ENCODE measurements at places on chromosomes 4 and X.

DNA sequence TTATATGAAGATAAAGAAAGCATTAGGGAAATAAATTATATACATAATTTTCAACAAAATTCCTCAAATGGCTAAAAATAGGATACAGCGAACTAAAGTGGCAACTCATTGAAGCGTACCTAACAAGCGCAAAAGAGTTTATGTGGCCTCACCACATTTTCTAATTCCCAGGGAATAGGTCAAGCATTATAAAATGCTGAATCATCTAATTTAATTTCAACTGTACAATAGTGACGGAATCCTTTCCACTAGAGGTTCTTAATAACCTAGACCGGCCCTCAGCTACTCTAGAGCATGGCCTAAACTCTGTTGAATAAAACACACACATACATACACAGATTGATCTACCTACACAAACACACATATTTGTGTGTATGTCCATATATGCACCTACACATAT is 29.1 kb downstream of the CXXC4 start:
- no peak overlapping the region for H3K27ac ChIP-seq
- H3K4me3 ChIP-seq, result no peak overlapping the region
- DNase-seq, result no peak
- no peaks in the 10 kb centered on the region for H3K4me1 ChIP-seq
- peaks cover 4% of the 10 kb centered on the region for H3K27me3 ChIP-seq

- H3K27me3 ChIP-seq, result peaks cover 2% of the 10 kb centered on the region
- no peaks in the 10 kb centered on the region for H3K4me1 ChIP-seq
- H3K27ac ChIP-seq, result no peak overlapping the region
- H3K36me3 ChIP-seq, result no peaks in the 10 kb centered on the region
These were observed 77.4 kb upstream of the PRSS48 start for GRCh38 chr4:151199319-151200190.

DNA sequence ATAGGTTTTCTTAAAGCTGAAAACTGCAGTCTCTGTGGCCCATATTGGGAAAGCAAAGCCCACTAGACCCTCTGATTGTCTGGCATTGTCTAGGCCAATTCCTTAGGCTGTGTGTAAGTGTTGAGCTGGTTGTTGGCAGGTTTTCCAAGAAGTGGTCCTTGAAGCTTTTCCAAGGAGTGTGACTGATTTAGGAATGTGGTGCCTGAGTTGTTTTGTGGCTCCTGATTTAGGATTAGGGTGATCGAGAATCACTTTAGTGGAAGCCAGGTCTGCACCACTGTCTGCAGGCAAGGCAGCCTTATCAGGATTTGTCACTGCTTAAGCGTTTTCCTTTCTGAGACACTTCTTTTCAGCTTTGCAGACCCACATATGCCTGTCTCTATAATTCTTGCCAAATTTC is 339.0 kb upstream of the DDX53 start:
- no peak overlapping the region for H3K27ac ChIP-seq
- no peak overlapping the region for H3K4me3 ChIP-seq
- no peaks in the 10 kb centered on the region for H3K4me1 ChIP-seq
- H3K27me3 ChIP-seq, result no peaks in the 10 kb centered on the region
- no peak for DNase-seq

- H3K27ac ChIP-seq, result no peak overlapping the region
- DNase-seq, result no peak
- H3K27me3 ChIP-seq, result no peaks in the 10 kb centered on the region
- no peaks in the 10 kb centered on the region for H3K4me1 ChIP-seq
These were observed 14.3 kb upstream of the AWAT1 start for GRCh38 chrX:70219938-70220764.

GRCh38 chr4:7679406-7680040 is 244.8 kb upstream of the PSAPL1 start:
- no peak overlapping the region for H3K27ac ChIP-seq
- peaks cover 10% of the 10 kb centered on the region for H3K27me3 ChIP-seq
- H3K36me3 ChIP-seq, result no peaks in the 10 kb centered on the region
- no peak overlapping the region for H3K4me3 ChIP-seq
- no peaks in the 10 kb centered on the region for H3K4me1 ChIP-seq
- no peak for DNase-seq

DNA sequence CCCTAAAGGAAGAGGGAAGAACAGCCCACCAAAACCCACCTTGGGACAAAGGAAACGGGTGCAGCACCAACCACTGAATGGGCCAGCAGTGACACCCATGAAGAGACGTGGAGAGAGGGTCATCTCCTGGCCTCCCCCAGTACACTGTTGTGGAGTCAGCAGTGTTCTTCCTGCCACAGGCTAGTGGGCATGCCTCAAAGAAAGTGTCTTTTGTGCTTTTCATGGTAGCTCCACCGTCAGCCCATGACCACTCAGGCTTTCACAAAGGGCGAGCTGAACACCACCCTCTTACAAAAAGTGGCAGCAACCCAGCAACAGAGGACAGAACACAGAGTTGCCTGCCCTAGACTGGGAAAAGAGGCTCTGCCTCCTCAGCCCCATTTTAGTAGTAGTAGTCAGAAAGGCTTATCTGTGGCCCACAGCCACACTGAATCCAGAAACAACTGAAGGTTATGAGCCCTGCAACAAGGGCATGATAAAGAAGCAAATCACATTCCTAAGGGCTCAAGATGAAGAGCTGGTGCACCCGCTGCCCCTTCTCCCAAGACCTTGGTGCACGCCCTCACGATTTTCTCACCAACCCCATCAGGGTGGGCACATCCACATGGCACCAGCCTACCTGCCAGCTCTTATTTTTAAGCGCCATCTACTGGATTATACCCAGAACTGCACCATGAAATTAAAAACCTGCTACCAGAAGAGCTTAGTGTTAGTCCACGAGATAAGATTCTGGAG is 53.1 kb downstream of the RAB28 start:
- no peak for DNase-seq
- no peak overlapping the region for H3K4me3 ChIP-seq
- H3K4me1 ChIP-seq, result peaks cover 33% of the 10 kb centered on the region
- no peak overlapping the region for H3K27ac ChIP-seq
- no peaks in the 10 kb centered on the region for H3K27me3 ChIP-seq

DNA sequence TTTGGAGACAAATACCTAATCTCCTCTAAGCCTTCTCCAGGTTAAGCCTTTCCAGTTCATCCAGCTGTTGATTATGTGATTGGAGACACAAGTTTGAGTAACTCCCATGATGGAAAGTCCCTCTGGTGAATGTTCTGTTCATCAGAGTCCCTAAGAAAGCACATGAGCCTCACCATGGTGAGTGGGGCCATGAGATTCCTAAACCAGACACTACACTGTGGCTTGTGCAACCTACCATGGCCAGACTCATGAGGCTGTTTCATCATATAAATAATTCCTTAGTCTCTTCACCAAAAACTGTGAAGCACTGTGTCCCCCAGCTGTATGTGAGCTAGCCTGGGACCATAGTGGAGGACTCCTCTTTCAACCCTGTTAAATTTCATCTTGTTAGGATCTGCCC is 14.4 kb downstream of the PKD2 start:
- H3K4me3 ChIP-seq, result no peak overlapping the region
- no peak for DNase-seq
- peaks cover 10% of the 10 kb centered on the region for H3K36me3 ChIP-seq
- H3K27ac ChIP-seq, result no peak overlapping the region
- H3K4me1 ChIP-seq, result no peaks in the 10 kb centered on the region

- no peak for DNase-seq
- H3K4me3 ChIP-seq, result no peak overlapping the region
- H3K27ac ChIP-seq, result peak overlapping the region; percentile 6
These were observed 190.1 kb upstream of the HS3ST1 start for GRCh38 chr4:11618666-11619282.

- H3K4me3 ChIP-seq, result no peak overlapping the region
- H3K36me3 ChIP-seq, result peaks cover 4% of the 10 kb centered on the region
- peaks cover 2% of the 10 kb centered on the region for H3K27me3 ChIP-seq
These were observed 37.3 kb upstream of the HPSE start for GRCh38 chr4:83371936-83372335.

DNA sequence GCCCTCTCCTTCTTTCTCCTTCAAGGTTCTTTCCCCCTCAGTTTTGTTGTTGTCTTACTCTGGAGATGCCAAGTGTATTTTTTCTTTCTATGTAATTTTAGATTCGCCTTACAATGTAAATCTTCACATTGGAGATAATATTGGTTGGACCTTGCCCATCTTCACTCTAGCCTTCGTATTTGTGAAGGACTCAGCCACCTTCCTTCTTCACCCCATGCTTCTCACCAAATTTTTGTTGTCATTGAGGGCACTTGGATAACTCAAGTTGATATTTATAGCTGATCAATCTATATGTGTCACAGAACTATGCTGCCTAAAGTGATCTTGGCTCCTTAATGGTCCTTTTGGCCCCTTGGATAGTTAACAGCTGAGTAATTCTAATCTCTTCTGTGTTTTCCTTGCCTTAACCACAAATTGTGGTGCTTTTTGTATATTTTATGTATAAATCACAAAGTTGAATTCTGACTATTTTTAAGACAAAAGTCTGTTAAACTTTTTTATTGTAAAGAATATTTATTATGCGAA is 6.5 kb downstream of the SPRY1 start:
- no peak overlapping the region for H3K4me3 ChIP-seq
- H3K36me3 ChIP-seq, result no peaks in the 10 kb centered on the region

GRCh38 chrX:17170973-17171372 is 204.0 kb upstream of the NHS start:
- H3K36me3 ChIP-seq, result no peaks in the 10 kb centered on the region
- no peak overlapping the region for H3K4me3 ChIP-seq
- H3K27ac ChIP-seq, result no peak overlapping the region
- H3K4me1 ChIP-seq, result no peaks in the 10 kb centered on the region
- H3K27me3 ChIP-seq, result no peaks in the 10 kb centered on the region

DNA sequence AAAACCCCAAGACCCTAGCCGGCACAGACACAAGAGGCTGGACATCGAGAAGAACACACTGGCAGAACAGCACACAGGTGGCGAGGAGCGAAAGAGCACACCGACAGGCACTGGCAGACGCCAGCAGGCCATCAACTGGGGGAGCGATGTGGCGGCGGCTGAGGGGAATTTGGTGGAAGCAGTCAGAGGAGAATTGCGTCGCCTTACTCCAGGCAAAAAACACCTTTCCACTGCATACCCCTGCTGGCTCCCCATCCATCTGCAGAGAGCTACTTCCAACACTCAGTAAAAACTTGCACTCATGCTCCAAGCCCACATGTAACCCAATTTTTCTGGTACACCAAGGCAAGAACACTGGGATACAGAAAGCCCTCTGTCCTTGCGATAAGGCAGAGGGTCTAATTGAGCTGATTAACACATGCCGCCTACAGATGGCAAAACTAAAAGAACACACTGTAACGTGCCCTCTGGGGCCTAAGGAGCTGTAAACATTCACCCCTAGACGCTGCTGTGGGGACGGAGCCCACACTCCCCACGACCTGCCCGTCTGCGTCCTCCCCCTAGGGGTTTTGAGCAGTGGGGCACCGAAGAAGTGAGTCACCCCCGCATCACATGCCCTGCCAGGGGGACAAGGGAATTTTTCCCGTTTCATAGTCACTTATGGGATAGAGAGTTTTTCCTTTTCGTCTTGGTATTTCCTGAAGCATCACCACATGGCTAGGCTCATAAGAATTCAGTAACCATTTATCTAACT is 262.3 kb downstream of the KCTD8 start:
- no peak overlapping the region for H3K4me3 ChIP-seq
- DNase-seq, result no peak
- H3K4me1 ChIP-seq, result no peaks in the 10 kb centered on the region
- no peak overlapping the region for H3K27ac ChIP-seq

GRCh38 chr4:26020083-26020668 is 106.2 kb downstream of the SMIM20 start:
- H3K4me1 ChIP-seq, result no peaks in the 10 kb centered on the region
- DNase-seq, result no peak
- H3K27ac ChIP-seq, result no peak overlapping the region

GRCh38 chrX:44884944-44885343 is 12.0 kb downstream of the KDM6A start:
- H3K36me3 ChIP-seq, result peaks cover 2% of the 10 kb centered on the region
- DNase-seq, result no peak
- H3K4me1 ChIP-seq, result peaks cover 20% of the 10 kb centered on the region
- H3K4me3 ChIP-seq, result no peak overlapping the region
- no peak overlapping the region for H3K27ac ChIP-seq

DNA sequence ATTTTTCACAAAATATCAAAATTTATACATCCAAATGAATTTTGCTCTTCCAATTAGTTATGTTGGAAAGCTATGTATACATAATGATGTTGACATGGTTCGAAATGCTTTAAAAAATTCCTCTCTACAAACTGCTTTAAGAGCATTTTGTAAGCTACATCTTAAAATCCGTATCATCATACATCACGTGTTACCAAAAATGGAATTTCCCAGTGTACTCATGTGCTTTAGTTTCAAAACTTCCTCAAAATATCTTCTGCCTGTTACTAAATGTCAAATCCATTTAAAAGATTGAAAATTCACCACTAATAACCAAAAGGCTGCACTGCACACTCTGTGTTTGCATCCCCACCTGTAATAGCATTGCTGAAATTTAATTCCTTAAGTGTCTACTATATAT is 87.9 kb downstream of the WDFY3 start:
- H3K27ac ChIP-seq, result no peak overlapping the region
- peaks cover 2% of the 10 kb centered on the region for H3K27me3 ChIP-seq
- no peak for DNase-seq
- H3K4me1 ChIP-seq, result no peaks in the 10 kb centered on the region
- H3K4me3 ChIP-seq, result no peak overlapping the region

DNA sequence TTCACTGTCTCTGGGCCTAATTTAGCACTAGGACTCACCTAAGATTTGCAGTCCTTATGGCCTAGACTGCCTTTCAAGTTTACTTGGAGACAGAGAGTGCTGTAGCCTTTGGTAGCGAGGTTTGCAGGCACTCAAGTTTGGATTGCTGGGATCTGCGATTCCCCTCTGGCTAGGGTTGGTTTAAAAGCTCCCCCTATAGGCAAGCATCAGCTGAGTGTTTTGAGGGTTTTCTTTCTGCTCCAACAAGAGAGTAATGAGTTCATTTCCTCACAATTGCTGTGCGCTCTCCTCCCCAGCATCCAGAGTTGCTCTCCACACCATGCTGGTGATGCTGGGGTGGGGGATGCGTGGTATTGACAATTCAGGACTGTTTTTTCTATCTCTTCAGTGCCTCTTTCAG is 206.9 kb downstream of the GLUD2 start:
- H3K4me1 ChIP-seq, result no peaks in the 10 kb centered on the region
- no peak overlapping the region for H3K4me3 ChIP-seq
- no peak overlapping the region for H3K27ac ChIP-seq
- DNase-seq, result no peak

DNA sequence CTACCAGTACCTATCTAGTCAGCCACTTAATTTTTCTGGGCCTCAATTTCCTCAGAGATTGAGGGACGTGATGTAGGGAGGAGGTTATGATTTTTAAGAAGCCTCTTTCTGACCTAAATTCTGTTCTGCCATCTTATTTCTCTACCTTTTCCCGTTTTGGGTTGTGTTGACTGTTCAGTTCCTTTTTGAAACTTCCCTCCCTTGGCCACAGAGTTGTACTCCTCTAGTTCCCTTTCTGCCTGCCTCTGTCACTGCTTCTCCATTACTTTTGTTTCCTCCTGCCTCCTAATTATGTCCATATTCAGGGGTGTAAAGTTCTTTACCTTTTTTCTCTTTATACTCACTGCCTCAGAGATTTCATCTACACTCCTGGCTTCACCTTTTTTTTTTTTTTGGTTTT is 25.4 kb downstream of the CLCN5 start:
- no peaks in the 10 kb centered on the region for H3K27me3 ChIP-seq
- peaks cover 6% of the 10 kb centered on the region for H3K4me1 ChIP-seq
- no peak overlapping the region for H3K4me3 ChIP-seq
- peaks cover 2% of the 10 kb centered on the region for H3K36me3 ChIP-seq
- peak overlapping the region; percentile 69 for H3K27ac ChIP-seq

Measured in memory B cell (primary cell).